Suppressor macrophage treated with lipopolysaccharide for 4 hours (primary cell): ENCODE measurements at places on chromosomes 4 and X.

GRCh38 chrX:43976205-43976604 lies 3.0 kb upstream of the NDP start:
- peak; percentile 72 for DNase-seq

DNA sequence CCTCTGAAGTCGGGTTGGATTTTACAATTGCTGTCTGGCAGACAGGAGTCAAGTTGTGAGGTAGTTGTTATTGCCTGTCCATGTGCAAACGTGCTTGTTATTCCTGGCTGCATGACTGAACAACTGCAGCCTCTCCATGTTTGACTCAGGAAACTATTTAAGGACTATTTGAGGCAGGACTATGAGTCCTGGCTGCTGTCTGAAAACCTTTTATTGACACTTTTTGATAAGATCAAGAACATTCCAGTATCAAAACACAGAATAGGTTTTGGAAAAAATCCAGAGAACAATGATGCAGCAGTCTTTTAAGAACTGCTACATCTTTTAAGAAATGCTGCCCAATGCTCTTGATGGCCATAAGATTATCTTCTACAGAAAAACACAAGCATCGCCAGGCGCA lies 10.0 kb upstream of the SPRY1 start:
- no peak for DNase-seq

GRCh38 chrX:97639526-97639925 lies 755.8 kb downstream of the RPA4 start:
- DNase-seq: no peak

DNA sequence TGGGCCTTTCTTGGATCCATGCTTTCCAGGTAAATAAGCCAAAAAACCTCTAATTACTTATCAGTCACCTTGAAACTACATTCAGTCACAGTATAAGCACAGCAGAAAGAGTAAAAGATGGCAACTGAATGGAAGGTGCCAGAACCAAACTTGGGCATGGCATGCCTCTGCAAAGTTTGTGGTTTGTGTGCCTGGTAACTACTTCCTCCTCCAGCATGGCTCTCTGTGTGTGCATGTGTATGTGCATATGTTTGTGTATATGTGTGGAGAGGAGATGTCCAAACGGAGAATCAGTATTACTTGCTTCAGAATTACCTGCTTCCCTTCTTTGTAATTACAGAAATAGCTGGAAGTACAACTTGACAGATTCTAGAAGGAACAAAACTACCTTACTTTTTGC lies 67.5 kb downstream of the AGTR2 start:
- DNase-seq: no peak

DNA sequence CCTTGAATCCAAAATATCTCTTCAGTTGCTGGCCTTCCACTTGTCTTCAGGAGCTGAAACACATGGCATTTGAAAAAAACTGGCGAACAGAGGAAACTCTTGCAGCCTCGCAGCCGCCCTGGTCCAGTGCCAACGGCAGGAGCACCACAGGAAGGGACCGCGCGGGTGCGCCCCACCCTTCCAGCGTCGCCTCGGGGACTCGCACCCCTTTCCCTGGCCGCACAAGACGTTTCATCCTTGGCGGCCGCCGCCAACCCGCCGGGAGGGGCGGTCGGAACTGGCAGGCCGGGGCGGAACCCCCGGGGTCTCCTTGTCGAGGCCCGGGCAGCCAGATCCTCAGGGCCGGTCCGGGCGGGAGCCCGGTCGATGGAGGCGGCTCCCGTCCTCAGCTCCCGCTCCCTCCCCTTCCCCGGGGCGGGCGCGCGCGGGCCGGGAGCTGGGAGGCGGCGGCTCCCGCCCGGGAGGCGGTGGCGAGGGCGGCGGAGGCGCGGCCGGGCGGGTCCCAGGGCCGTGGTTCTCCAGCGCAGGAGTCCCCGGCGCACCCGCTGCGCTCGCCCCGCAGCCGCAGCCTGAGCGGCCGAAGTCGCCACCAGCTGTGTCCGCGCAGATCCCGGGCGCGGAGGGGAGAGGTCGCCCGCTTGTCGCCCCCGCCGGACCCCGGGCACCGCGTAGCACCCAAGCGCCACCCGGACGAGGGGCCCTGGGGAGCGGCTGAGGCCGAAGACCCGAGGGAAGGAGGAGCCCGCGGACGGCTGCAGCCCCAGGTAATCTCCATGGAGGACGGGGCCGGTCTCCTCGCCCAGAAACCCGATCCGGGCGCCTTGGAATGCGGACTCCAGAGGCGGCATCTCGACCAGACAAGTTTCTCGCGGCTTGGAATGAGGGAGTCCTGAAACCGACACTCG lies 886 bp upstream of the NDST3 start:
- DNase-seq: peak; percentile 5

DNA sequence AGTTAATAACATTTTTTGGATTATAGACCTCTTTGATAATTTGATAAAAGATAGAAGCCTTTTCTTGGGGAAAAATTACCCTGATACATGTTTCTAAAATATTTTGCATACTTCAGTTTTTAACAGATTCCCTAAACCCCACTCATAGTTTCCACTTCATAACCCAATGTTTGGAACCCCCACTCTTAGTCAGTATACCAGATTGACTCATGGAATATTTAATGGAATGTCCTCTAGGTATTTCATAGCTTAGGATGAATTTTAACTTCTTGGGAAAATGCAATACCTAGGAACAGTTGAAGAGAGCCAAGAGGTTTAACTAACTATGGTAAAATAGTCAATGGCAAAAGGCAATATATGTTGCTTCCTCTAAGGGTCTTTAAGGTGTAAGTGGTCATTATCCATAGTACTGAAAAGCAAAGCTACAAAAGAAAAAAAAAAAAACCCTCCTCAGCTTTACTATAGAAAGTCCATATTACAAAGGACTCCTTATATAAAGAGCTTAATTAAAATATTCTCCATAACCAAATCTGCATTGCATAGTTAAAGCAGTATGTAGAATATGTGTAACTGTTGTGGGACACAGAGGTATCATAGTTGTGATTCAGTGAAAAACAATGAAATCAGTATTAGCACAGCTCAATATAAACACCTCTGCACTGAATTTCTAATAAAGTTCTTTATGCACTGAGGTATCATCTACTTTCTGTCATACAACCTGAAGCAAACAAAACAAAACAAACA lies 159.9 kb downstream of the PCDH7 start:
- no peak for DNase-seq
